Stimulated activated naive CD8-positive, alpha-beta T cell treated with anti-CD3 and anti-CD28 coated beads, Interleukin-15, amount 100 ng/mL, for 72 hours (primary cell): ENCODE measurements at places on chromosomes 12 and 14.

DNA sequence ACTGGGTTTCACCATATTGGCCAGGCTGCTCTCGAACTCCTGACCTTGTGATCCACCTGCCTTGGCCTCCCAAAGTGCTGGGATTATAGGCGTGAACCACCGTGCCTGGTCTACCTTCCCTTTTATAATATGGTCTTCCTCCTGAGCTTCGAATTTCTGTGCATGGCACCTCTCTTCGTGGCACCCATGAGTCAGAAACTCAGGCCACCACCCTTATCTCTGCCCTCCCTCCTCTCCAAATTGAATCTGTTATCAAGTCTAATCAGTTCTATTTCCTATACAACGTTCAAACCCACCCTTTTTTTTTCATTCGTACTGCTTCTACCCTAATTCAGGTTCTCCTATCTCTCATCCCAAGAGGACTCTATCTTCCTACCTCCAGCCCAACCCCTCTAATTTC, 5.0 kb upstream of the TINF2 start:
- no peak for DNase-seq

DNA sequence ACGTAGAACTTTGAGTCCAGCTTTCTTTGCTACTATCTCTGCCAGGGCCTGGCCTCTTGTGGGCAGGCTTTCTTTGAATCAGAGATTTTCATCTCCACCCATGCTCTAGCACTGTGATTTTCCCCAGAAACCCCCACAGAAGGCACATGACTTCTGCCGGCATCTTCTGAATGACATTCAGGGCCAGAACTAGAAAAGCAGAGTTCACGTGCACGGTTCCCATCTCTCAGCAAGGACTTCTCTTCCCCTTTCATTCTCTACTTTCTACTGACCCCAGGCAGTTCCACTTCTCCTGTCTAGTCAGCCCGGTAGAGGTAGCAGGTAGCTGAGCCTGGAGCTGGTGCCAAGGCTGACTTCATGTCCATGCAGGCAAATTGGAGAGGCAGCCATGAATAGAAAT, 26.9 kb downstream of the BATF start:
- DNase-seq, result no peak

DNA sequence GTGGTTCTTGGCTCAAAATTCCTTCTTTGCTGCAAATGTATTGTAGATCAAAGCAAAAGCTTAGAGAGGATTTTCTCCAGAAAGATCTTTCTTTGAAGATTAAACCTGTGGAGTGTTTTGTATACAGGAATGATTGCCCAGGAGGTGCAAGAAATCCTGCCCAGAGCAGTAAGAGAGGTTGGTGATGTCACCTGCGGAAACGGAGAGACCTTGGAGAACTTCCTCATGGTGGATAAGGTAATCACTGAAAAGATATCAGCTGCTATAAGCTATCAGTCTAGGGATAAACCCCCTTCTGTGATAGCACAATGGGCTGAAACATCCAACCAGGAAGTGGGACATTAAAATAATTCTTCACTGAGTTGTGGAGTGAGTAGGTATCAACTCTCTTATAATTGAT, 85.7 kb downstream of the MYRFL start:
- no peak for DNase-seq

GRCh38 chr12:5138845-5139244, 95.2 kb downstream of the KCNA5 start:
- DNase-seq, result no peak

- DNase-seq, result no peak
Observed at GRCh38 chr14:43014338-43014737, 1407.7 kb downstream of the LRFN5 start.

GRCh38 chr14:74147571-74147970, 62.8 kb downstream of the LIN52 start:
- DNase-seq, result no peak

DNA sequence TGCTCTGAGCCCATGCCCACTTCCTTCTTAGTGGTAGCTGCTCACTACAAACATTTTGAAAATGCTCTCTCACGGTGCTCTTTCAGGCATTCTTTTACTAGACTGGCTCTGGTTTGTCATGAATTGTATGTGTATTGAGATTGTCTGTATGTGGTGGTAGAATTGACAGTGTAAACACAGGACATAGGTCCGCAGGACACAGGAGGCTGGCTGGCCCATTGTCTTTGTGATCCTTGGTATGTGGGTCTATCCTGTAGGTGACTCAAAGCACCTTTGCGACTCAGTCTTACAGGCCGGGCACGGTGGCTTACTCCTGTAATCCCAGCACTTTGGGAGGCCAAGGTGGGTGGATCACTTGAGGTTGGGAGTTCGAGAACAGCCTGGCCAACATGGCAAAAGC, 250.9 kb downstream of the C12orf75 start:
- no peak for DNase-seq

DNA sequence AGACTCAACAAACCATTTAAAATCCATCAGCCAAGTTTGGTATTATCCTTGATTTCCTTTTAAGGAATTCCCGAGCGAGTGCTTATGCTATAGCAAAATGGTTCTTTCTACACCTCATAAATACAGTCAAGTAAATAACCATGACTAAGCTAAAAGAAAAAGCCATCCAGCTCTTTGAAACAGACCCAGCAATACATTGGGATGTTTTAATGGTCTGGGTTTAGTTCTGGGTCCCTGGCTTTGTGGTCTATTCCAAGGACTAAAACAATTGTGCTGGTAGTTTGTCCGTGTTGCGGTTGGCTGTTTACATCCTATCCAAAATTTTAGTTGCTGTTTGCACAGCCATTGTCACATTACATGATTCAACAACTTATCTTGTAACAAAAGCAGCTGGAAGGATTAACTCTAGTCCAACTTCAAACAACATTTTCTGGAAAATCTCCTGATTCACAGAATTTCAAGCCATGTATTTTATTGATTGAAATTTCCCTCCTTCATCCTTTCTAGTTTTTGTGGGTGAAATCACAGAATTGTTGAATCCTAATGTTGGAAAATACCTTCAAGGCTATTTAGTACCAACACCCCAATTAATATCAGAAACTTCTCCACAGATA, 19.6 kb downstream of the KLRB1 start:
- no peak for DNase-seq

DNA sequence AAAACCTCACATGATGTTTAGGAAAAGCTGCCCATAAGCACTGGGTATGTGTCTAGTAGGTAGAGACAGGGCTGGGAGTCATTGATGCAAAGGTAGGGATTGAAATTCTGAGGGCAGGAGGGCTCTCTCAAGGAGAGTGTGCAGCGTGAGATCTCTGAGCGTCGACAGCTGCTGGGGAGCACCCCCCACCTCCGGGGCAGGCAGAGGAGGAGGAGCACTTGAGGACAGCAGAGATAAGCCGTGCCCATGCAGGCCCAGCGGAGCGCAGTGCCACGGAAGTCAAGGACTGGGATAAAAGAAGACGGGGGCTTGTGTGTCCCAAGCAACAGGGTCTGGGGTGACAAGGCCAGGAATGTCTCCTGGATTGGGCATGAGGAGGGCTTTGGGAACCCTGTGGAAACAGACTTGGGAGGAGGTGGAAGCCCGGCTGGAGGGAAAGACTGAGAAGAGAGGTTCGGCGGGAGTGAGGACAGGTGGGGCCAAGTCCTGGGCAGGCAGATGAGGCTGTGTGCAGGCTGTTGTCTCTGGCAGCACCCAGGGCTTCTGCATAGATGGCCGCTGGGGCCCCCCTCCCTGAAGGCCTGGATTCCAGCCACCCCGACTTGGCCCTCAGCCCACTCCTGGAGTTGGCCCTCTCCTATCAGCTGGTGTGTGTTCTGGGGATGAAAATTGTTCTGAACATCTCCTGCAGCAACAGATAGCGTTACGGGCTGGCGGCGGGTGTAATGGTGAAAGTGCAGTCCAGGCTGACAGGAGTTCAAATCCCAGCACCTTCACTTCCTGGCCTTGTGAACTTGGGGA, 1.9 kb downstream of the CACNA2D4 start:
- DNase-seq, result no peak
